ENCODE measurements at places on chromosomes 2 and 18.

GRCh38 chr2:230295192-230295591 is 31.8 kb upstream of the SP140L start:
- no peak for DNase-seq

GRCh38 chr2:224819075-224819474 is 102.9 kb upstream of the CCDC195 start:
- no peak for DNase-seq

GRCh38 chr2:109331896-109332848 is 203.2 kb downstream of the SH3RF3 start:
- no peak for DNase-seq

GRCh38 chr2:167183931-167184330 is 295.7 kb downstream of the XIRP2 start:
- no peak for DNase-seq

DNA sequence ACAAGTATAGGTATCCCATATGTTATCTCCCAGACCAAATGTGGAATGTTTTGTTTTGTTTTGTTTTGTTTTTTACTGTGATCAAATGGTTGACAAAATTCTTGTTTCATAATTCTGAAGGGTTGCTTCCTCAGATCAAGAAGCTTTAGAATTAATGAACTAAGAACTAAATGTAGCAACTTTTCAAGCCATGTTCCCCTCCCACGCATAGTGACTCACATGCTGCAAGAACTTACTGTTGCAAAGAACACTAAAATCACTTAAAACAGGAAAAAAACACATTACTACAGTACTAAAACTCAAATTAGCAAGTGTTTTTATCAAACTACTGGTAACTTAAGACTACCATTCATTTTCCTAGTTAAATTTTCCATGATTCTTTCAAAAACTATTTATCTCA is 30.6 kb downstream of the HNRNPLL start:
- no peak for DNase-seq

DNA sequence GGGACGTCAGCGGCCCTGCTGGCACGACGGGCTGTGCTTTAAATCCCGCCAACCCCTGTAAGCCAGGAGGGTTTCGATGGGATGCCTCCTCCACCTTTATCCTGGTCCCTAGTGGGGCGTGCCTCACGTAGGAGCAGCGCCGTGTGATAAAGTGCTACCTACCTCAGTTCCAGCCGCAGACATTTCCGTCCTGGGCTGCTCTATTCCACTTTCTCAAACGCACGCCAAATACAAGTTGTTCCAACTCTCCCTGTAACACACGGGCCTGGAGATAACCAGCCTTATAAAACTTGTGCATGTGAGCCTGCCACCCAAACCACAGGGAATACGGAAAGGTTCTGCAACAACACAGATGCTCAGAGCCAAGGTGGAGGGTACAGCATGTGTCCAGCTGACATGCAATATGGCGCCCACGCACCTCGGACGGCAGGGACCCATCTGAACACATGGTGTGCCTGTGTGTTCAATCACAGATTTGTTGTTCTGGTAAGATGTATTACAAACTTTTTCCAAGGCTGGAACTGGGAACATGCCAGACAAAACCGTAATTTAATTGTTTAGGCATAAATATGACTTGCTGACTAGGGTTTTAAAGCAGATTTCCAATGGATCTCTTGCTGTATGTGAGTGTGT is 47.7 kb downstream of the ZNF516 start:
- DNase-seq = no peak

- no peak for DNase-seq
Measured at GRCh38 chr2:214410918-214411554, at the start of gene VWC2L. Gene VWC2L (plus strand): TSS chr2:214411054. CDS start chr2:214414194, 3,140 bp downstream.

- no peak for DNase-seq
Measured at GRCh38 chr2:98488252-98488651, 43.6 kb downstream of the INPP4A start.

GRCh38 chr2:173446722-173447121 is 92.0 kb downstream of the CDCA7 start:
- no peak for DNase-seq

GRCh38 chr2:158500333-158500732 is 43.6 kb downstream of the PKP4 start:
- no peak for DNase-seq

- no peak for DNase-seq
Measured at GRCh38 chr2:218631837-218632236, 24.1 kb downstream of the PLCD4 start.

DNA sequence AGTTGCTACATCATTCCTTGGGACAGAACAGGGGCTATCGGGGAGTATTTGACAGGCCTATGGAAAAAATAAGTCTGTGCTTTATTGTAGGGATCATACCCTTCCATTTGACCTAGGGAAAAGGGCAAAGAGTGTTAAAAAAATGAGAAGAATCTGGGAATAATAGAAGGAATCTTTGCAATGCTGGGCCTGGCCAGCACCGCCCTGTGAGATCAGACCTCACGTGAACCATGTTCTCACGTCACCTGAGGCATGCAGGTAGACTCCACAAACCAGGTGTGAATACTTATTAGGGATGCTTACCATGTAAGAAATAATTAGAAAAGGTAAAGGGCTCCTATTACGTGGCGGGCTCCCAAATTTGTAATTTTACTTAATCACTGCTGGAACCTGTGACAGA is 177.5 kb upstream of the GATA6 start:
- DNase-seq = no peak

GRCh38 chr2:217741381-217741955 is 261.3 kb downstream of the TNS1 start:
- no peak for DNase-seq

- DNase-seq = no peak
Measured at GRCh38 chr2:176139661-176140512, 10.4 kb downstream of the HOXD8 start.

GRCh38 chr2:31228717-31229116 is 5.2 kb upstream of the EHD3 start:
- DNase-seq = no peak

DNA sequence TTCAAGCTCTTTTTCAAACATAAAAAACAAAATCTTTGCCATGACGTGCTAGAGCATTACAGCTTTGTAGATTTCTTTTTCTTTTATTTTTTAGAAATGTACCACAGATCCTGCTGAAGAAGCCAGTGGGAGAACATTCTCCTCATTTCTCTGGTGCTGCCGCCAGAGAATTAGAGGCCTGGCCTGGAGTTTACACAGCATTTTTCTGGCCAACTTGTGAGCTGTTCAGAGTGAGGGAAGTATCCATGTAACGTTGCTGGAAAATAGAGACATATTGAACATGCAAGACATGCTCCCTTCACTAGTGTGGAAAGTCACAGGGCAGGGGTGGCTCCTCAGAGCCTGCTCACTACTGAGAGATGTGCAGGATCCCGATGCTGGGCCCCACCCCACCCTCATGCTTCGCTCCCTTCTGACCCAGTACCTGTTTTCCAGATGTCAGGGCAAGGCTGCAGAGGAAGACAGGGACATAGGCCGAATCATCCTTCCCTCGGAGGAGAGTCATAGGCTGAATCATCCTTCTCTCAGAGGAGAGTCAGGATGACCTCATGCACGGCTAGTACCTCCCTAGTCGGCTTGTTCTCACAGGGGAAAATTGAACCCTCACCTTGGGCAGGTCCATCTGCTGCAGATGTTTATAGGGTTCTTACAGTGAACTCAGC is 298.5 kb downstream of the INSIG2 start:
- no peak for DNase-seq

- no peak for DNase-seq
Measured at GRCh38 chr18:11671156-11671555, 17.9 kb upstream of the GNAL start.

- no peak for DNase-seq
Measured at GRCh38 chr2:180058993-180059392, 51.9 kb upstream of the CWC22 start.

DNA sequence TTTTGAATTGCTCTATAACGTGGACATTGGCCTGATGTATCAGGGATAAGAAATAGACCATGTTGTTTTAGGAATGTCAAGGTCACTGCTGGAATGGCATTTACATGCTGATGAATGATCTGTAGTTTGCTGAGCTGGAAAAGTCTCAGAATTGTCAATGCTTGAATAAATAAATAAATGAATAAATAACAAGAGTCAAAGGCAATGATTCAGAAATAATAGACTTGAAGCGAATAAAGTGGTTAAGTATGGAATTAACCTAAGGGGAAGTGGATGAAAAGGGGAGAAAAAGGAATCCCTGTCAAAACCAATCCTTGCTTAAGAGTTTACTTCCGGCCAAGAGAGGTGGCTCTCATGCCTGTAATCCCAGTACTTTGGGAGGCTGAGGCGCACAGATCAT is 1620.0 kb downstream of the SUCLG1 start:
- DNase-seq = no peak

DNA sequence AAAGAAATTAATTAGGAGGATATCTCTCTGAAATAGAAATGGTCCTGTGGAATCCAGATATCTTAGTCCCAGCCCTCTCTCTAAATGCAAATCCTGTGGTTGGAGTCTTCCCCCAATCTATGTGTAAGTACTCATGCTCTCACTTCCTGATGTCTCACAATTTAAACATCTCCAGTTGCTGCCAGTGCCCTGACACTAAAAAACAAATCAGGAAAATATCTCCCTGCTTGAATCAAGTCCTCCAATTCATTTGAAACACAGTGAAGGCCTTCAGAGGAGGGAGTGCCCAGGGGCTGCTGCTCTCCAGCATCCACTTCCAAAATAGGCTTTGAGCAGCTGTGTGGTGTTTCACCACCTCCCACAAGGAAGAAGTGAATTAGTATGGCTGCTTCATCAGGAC is 413.8 kb downstream of the RAD51AP2 start:
- DNase-seq = no peak

GRCh38 chr2:179936654-179937053 is 70.4 kb downstream of the CWC22 start:
- no peak for DNase-seq

GRCh38 chr2:160126756-160127155 is 64.3 kb upstream of the PLA2R1 start:
- no peak for DNase-seq

DNA sequence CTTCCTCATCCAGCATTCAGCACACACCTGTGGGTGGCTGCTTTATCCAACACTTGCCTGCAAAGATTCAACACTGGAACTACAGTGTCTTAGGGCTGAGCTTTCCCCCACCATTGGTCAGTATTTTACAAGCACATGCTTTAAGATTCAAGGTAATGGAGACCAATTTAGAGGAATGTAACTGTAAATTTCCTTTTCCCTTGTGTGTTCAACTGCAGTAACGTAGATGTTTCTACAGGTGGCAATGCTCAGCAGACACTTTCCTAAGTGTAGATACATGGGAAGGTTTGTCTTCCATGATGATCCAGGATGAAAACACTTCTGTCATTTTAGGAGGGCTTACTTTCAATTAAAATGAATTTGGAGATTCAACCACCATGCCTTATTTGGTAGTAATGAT is 143.6 kb upstream of the PXDN start:
- DNase-seq = no peak

GRCh38 chr2:224417361-224417729 is 15.4 kb upstream of the FAM124B start:
- DNase-seq = no peak

GRCh38 chr2:217555081-217555876 is 447.5 kb downstream of the TNS1 start:
- DNase-seq = no peak

DNA sequence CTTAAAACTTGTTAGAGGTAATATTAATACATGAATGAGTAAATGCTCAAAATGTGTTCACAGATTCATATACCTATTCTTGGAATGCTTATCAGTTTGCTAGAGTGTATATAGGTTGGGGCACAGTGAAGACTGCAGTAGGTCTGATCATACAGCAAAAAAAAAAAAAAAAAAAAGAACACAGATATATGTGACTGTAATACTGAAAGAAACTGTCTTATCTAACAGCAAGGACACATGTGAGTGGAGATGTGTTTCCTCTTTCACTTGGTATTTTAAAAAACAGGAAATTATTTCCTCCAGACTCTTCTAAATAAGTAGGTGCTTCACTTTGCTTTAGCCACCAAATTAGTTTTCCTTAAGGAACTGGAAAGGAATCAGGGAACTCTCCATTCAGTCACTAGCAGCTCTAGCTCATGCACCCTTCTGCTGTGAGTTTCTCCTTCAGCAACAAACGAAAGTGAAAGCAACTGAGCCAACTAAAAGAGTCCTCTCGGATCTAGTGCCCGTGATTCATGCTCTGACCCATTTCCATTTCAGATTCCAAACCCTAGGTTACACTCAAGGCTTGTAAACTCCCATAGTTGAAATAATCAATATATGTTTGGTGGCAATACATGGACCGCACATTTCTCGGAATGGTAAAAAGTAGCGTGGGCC is 98.5 kb downstream of the DSEL start:
- no peak for DNase-seq

GRCh38 chr2:172013396-172013795 is 13.6 kb downstream of the METAP1D start:
- no peak for DNase-seq

- DNase-seq = no peak
Measured at GRCh38 chr2:161238560-161239325, 69.5 kb upstream of the PSMD14 start.

GRCh38 chr2:25378731-25379490 is 37.2 kb upstream of the DNMT3A start:
- no peak for DNase-seq

DNA sequence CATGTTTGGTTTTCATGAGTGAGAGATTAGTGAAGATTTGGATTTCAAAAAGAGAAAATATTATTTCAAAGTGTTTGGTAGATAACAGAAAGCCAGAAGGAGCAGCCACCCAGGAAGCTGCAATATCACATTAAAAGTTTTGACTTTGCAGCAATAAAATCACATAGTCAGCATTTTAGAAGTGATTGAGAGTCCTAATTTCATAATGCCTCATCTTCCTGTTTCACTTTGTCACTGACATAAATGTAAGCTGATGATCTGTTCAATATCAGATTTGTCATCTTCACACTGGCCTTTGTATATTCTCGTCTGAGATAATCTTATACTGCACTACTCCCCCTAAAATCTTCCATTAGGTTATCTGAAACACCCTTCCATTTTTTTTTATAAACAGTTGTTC is 690.5 kb downstream of the ADCYAP1 start:
- no peak for DNase-seq

GRCh38 chr2:69353360-69353759 is 33.7 kb downstream of the GFPT1 start:
- no peak for DNase-seq

DNA sequence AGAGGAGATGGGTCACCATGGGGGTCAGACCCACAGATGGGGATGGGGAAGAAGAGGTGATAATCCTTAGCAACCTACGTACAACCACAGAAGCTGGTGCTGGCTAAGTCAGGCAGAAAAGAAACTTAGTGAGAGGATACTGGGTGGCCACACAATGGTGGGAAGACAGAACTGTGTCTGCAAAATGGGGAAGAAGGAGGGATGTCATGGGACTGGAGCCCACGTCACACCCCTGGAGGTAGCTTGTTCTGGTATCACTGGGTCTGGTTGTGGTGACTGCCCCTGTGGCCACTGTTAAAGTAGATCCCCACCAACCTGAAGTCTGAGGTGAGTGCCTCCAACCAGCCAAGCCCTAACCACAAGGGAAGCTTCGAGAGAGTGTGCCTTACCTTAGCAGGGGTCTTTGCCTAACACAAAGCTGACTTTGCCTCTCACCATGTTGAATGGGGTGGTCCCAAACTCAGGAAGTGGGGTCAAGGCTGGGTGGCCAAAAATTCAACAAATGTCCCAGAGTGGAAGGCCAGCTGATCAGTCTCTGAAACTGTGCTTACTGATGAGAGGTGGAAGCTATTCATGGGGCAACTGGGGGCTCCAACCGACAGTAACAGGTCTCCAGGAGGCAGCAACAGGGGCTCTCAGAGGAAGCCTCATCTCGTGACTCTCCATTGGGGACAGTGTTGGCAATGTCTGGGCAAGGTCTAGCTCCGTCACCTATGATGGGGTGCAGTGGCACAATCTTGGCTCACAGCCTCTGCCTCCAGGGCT is 64.8 kb upstream of the SLC1A4 start:
- DNase-seq = no peak

- DNase-seq = no peak
Measured at GRCh38 chr2:163348857-163349380, 386.9 kb downstream of the FIGN start.
